CD4-positive, alpha-beta T cell treated with Interleukin-4 for 4 hours (primary cell): ENCODE measurements at places on chromosomes 4 and X.

DNA sequence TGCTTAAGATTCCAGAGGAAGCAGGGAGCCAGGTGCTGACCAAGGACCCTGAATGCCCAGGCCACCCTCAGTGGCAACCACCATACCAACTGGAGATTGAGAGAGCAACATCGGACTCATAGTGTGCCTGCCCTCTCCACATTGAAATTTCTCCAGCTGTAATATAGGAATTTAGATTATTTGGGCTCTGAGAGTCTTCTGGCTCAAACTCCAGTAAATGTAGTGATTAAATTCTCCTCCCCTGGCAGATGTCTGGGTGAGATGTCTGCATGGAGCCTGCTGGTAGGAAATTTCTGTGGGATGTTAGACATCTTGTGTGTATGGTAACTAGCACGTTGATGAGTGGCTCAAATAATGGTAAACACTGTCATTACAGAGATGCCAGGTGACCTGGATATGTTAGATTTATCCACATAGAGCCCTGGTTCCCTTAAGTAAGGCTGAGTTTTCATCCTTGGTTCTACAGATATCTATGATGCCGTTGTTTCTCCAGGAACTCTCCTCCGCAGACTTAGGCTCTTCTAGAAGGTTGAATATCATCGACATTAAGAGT, 70.6 kb downstream of the CLNK start:
- DNase-seq: no peak

GRCh38 chr4:7854216-7854615, 85.4 kb downstream of the AFAP1 start:
- no peak for DNase-seq

- DNase-seq: no peak
These were observed 110.1 kb downstream of the ANAPC4 start for GRCh38 chr4:25487155-25487554.

GRCh38 chr4:11428231-11428898, at the start of gene HS3ST1:
TSS of gene HS3ST1 (minus strand) at chr4:11428894. CDS start at chr4:11400005, 28,889 bp downstream.
- DNase-seq: no peak

DNA sequence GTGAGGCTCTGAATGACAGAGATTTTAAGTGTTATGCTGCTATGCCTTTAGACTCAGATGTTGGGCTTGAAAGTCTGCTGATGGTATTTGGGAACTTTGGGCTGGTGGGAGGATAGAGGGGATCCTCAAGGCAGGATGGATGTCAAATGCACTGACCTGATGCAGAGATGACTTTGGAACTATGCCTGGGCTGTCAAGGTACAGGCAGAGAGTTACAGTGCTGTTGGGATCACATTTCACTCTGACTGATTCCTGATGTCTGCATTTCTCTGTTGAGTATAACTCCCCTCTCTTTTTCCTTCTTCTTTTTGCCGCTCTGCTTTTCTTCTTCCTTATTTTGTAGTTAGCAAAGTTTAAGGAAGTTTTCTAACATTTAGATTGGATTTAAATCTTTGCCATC, 271.8 kb upstream of the ARX start:
- no peak for DNase-seq

- no peak for DNase-seq
These were observed 48.9 kb upstream of the PHF8 start for GRCh38 chrX:54093159-54093558.

DNA sequence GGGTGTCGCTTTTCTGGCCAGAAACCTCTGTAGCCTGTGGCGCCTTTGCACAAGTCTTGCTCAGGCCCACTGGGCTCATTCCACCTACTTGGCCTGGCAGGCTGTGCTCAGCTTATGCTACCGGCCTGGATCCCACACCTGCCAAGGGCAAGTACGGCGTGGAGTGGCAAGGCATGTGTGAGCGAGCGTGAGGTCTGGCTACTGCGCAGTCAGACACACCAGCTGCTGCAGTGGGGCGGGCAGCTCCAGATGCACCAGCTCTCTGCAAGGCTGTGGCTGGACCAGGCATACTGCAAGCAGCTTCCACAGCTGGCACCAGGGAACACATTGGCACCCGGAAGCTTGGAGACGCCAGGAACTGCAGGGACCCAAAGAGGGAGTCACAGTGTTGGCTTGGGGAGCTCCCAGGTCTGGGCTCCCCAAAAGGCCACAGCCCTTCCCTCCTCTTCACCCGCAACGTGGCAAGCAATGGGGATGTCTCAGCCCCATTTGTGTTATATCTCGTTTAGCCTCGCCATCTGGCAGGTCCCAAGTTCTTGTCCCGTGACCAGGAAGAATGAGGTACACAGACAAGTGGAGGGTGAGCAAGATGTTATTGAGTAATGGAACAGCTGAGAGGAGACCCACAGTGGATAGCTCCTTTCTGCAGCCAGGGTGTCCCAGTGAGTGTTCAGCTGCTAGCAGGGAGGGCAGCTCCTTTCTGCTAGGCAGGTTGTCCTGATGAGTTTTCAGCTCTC, 3.8 kb upstream of the FBXW7 start:
- DNase-seq: no peak

DNA sequence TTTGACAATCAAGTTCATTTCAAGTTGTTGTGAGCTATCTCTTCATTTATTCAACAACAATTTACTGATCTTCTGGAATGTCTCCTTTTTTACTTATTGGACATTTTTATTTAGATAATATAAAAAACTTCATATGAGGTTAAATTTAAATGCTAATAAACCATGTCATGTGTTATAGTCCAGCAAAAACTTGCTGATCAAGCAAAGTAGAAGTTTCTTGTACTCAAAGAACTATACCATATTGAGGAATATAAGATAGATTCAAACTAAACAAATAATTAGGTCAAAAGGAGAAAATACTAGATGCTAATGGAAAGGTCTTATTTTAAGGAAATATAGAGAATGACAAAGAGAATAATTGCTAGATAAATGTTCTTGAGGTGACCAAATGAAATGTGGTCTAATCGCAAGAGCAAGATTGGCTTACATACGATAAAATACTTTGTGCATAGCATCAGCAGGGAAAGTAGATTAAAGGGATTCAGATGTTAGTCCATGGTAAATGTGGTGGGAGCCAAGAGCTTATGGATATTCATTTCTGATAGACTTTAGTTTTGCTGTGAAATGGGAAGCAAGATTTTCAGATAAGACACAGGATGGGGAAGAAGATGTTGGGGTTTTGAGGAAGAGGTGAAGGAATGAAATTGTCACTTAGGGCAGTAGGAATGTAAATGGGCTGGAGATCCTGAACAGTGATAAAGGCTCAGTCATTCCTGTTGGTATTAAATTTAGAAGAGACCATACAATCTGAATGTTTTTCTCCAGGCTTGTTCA, 229.5 kb downstream of the MAPK10 start:
- DNase-seq: no peak

DNA sequence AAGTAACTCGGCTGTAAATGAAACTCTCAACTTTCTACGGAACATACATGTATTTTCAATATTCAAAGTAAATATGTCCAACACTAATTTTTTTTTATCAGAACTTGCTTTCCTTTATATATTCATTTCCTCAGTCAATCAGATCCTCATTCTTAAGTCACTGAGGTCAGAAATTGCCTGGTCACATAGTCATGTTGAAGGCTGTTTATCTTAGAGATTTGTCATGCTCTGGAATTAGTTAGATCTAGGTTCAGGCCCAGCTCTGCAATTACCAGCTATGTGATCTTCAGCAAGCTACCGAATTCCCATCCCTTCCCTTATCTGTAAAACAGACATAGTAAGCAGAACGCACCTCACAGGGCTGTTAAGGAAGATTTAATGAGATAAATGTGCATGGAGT, 228.8 kb downstream of the SPCS3 start:
- no peak for DNase-seq

GRCh38 chr4:78099058-78099457, 41.9 kb downstream of the FRAS1 start:
- DNase-seq: no peak

- DNase-seq: no peak
These were observed 4.1 kb downstream of the OPHN1 start for GRCh38 chrX:68429216-68429615.

- DNase-seq: no peak
These were observed 33.3 kb upstream of the PROM1 start for GRCh38 chr4:16117164-16117563.
